ENCODE measurements at places on chromosomes 6 and 20. TPM values are rescaled to one million over a fixed set of nuclear protein-coding genes. Genes with fewer than 3 reads are reported as not detected.

DNA sequence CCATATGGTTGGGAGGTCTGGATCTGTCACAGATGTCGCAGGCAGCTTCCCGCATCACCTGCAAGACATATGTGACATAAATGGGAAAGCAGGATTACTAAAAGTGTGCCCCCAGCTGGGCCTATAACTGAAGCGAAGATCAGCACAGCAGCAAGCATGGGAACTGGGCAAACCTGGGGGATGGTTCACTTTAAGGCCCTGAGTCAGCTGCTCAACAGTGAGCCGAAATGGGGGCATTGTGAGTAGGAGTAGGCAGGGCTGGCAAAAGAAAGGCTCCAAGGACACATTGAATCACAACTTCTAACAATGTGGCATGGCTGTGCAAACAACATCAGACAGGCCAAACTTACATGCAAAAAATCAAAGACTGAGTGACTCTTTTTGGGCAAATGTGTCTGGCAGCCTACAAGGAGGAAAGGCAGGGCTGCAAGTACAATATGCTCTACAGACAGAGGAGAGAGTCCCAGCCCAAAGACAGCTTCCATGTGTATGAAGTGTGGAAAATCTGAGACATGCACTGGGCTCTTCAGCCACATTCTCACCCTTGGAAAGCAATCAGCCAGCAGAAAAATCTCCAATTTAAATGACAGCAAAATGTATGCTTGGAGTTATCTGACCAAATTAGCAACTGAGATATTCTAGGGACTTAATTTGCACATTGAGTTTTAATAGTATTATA is 531.0 kb upstream of the MMS22L start:
- H3K27ac ChIP-seq = no peak overlapping the region
- no peaks in the 10 kb centered on the region for H3K4me1 ChIP-seq
- no peak overlapping the region for H3K4me3 ChIP-seq
- H3K36me3 ChIP-seq = no peaks in the 10 kb centered on the region
- DNase-seq = no peak

Gene RWDD2A
- 4.0 TPM for total RNA-seq

- H3K36me3 ChIP-seq = no peaks in the 10 kb centered on the region
- H3K27ac ChIP-seq = no peak overlapping the region
- H3K4me3 ChIP-seq = no peak overlapping the region
- H3K27me3 ChIP-seq = no peaks in the 10 kb centered on the region
- no peak for DNase-seq
Measured at GRCh38 chr20:23509247-23509913, 18.5 kb downstream of the CST8 start.

DNA sequence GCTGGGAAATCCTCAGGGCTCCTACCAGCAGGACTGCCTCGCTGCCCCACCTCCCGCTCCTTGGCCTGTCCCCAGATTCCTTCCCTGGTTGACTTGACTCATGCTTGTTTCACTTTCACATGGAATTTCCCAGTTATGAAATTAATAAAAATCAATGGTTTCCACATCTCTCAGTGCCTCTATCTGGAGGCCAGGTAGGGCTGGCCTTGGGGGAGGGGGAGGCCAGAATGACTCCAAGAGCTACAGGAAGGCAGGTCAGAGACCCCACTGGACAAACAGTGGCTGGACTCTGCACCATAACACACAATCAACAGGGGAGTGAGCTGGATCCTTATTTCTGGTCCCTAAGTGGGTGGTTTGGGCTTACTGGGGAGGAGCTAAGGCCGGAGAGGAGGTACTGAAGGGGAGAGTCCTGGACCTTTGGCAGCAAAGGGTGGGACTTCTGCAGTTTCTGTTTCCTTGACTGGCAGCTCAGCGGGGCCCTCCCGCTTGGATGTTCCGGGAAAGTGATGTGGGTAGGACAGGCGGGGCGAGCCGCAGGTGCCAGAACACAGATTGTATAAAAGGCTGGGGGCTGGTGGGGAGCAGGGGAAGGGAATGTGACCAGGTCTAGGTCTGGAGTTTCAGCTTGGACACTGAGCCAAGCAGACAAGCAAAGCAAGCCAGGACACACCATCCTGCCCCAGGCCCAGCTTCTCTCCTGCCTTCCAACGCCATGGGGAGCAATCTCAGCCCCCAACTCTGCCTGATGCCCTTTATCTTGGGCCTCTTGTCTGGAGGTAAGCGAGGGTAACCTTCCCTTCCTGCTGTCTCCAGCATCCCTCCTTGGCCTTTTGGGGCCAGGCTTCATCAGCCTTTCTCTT is at the start of gene CFB:
TSS of gene CFB (plus strand) at position 589 of the 863 bp plus-strand sequence. CDS start at position 716, 127 bp downstream.
- peak within 1 kb of the TSS; percentile 78 for H3K27ac ChIP-seq
- H3K27me3 ChIP-seq = no peaks in the 10 kb centered on the region
- peak; percentile 20 for DNase-seq
- H3K4me3 ChIP-seq = peak within 1 kb of the TSS; percentile 29
- H3K36me3 ChIP-seq = no peaks in the 10 kb centered on the region
- H3K4me1 ChIP-seq = no peaks in the 10 kb centered on the region

Gene COL9A3
- total RNA-seq = 4.3 TPM

Gene BFSP1
- 1.3 TPM for total RNA-seq

DNA sequence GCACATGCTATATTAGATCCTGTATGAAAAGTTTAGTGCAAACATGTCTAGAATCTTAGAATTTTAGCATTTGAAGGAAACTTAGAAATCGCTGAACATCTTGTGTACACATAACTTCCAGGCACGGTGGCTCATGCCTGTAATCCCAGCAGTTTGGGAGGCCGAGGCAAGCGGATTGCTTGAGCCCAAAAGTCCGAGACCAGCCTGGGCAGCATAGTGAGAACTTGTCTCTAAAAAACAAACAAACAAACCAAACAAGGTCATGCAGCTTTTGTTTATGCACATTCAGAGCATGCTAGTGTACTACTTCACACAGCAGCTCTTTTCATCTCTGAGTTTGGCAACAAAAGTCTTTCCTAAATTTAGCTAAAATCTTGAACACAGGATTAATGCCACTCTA is 32.2 kb downstream of the CLVS2 start:
- H3K27me3 ChIP-seq = no peaks in the 10 kb centered on the region
- H3K27ac ChIP-seq = no peak overlapping the region
- no peak for DNase-seq
- H3K4me1 ChIP-seq = no peaks in the 10 kb centered on the region
- H3K36me3 ChIP-seq = no peaks in the 10 kb centered on the region
- no peak overlapping the region for H3K4me3 ChIP-seq

Gene DEFB132
- total RNA-seq = not detected

Gene SYCP2L
- 1.5 TPM for total RNA-seq

GRCh38 chr6:169844946-169845345 is 93.5 kb downstream of the ERMARD start:
- no peaks in the 10 kb centered on the region for H3K4me1 ChIP-seq
- no peaks in the 10 kb centered on the region for H3K36me3 ChIP-seq

DNA sequence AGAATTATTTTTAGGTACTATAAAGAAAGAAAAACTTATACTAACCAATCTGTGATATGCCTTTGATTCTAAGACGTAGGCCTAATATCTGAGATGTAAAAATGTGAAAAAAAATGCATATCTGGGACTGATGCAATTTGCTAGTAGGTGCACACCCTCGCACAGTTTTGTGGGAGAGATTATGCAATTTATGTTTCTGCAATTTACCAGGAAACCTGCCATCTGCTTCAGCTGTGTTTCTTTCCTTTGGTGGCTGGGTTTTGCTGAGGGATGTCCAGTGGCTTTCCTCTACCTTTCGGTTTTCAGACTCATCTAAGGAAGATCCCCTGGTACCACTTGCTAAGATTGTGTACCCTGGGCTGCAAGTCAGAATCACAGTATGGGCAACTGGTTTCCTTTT is 186.9 kb downstream of the ZFP64 start:
- no peaks in the 10 kb centered on the region for H3K27me3 ChIP-seq
- H3K4me1 ChIP-seq = no peaks in the 10 kb centered on the region
- no peak overlapping the region for H3K27ac ChIP-seq
- no peaks in the 10 kb centered on the region for H3K36me3 ChIP-seq

DNA sequence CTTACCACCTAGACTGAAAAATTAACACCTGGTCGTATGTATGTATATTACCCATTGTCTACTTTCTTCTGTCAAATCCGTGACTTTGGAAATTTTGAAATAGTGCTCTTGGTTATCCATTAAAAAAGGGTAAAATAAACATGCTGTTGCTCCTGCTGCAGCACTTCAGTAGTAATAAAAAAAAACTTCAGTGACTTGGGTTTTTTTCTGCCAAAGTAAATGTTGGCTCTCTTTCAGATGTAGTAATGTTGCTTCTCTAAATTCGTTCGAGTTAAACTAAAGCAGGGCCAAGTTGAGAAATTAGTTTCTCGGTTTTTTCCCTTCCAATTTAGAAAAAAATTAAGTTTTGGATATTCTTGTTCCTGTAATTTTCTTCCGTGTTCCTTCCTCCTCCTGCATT is 34.2 kb downstream of the JARID2 start:
- H3K4me3 ChIP-seq = no peak overlapping the region
- H3K27ac ChIP-seq = no peak overlapping the region
- H3K4me1 ChIP-seq = peaks cover 43% of the 10 kb centered on the region
- H3K36me3 ChIP-seq = no peaks in the 10 kb centered on the region
- DNase-seq = no peak
- no peaks in the 10 kb centered on the region for H3K27me3 ChIP-seq

Gene LKAAEAR1
- 0.31 TPM for total RNA-seq

Gene PI16
- 1.7 TPM for total RNA-seq

Gene LYRM4
- 21.3 TPM for total RNA-seq

Gene ELOVL5
- total RNA-seq = 42.0 TPM

Gene ZFP57
- 1.1 TPM for total RNA-seq

Gene GLYATL3
- not detected for total RNA-seq

Gene GPR63
- 0.69 TPM for total RNA-seq

Gene RBBP8NL
- 0.13 TPM for total RNA-seq

DNA sequence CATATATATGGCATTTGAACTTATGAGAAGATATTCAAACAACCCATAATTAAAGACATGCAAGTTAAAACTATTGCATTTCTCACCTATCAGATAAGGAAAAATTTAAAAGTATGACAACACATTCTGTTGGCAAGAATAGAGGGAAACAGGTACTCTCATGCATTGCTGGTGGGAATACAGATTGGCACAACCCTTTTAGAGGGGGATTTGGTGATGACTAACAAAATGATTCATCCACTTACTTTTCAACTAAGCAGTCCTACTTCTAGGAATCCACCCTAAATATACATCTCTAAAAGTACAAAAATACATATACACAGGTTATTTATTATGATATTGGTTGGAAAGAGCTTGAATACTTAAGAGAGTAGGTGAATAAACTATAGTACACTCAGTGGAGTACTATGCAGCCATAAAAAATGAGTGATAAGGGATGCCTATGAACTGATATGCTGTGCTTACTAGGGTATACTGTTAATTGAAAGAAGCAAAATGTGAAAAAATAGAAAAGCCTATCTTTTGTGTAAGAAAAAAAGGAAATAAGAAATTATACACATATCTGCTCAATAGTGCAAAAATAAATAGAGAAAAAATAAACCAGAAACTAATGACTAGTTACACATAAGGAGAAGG is 42.2 kb downstream of the ADAT2 start:
- H3K27me3 ChIP-seq = no peaks in the 10 kb centered on the region
- no peak for DNase-seq
- H3K4me1 ChIP-seq = no peaks in the 10 kb centered on the region
- no peaks in the 10 kb centered on the region for H3K36me3 ChIP-seq

Gene ZSCAN31
- total RNA-seq = 6.3 TPM

DNA sequence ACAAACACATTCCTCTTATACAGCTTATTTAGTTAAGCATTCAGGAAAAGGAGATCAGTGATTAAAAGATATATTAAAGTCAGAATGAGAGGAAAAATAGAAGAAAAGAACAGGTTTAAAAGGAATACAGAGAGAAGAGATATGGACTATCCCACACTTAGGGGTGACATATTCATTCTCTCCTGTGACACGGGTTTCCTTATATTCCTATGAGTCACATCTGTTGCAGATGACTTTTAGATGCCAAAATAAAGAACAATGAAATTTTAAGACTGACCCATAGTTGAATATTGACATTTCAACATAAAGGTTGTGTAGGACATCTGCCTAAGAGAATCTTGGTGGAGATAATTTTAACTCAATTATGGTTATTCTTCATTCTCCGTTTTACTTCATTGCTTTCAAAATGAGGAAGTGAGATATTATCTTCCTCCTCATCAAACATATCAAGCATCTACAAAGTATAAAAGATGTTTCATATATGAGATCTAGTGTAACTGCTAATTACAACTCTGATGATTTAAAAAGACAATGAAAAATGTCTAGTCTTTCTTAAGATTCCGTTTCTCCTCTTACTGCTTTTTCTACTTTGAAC is 1336.7 kb upstream of the CITED2 start:
- no peaks in the 10 kb centered on the region for H3K27me3 ChIP-seq
- no peak for DNase-seq
- H3K4me3 ChIP-seq = no peak overlapping the region
- H3K36me3 ChIP-seq = no peaks in the 10 kb centered on the region

Gene SIRPB2
- 8.2 TPM for total RNA-seq

DNA sequence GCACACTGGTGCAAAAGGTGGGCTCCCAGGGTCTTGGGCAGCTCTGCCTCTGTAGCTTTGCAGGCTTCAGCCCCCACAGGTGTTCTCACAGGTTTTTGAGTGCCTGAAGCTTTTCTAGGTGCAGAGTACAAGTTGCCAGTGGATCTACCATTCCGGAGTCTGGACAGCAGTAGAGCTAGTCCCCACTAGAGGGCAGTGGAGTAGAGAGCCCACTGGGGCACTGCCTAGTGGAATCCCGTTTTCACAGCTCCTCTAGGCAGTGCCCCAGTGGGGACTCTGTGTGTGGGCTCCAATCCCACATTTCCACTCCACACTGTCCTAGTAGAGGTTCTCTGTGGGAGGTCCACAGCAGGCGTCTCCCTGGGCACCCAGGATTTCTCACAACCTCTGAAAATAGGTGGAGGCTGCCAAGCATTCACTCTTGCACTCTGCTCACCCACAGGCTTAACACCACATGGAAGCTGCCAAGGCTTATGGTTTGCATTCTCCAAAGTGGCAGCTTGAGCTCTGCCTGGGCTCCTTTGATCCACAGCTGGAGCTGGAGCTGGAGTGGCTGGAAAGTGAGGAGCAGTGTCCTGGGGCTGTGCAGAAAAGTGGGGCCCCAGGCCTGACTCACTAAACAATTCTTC is 86.3 kb upstream of the PROKR2 start:
- no peaks in the 10 kb centered on the region for H3K4me1 ChIP-seq
- no peak overlapping the region for H3K27ac ChIP-seq
- H3K36me3 ChIP-seq = no peaks in the 10 kb centered on the region
- H3K27me3 ChIP-seq = no peaks in the 10 kb centered on the region
- DNase-seq = no peak

Gene TBXT
- total RNA-seq = not detected

- no peaks in the 10 kb centered on the region for H3K27me3 ChIP-seq
- H3K4me3 ChIP-seq = no peak overlapping the region
- H3K36me3 ChIP-seq = no peaks in the 10 kb centered on the region
- no peak overlapping the region for H3K27ac ChIP-seq
- H3K4me1 ChIP-seq = no peaks in the 10 kb centered on the region
- DNase-seq = no peak
Measured at GRCh38 chr6:159067334-159067733, 22.5 kb upstream of the TAGAP start.

- peaks cover 21% of the 10 kb centered on the region for H3K36me3 ChIP-seq
- H3K27me3 ChIP-seq = no peaks in the 10 kb centered on the region
- peak; percentile 83 for DNase-seq
- peak within 1 kb of the TSS; percentile 76 for H3K4me3 ChIP-seq
- H3K27ac ChIP-seq = no peak within 1 kb of the TSS
Measured at GRCh38 chr20:44909872-44910689, at the start of gene PABPC1L. PABPC1L (plus strand) TSS chr20:44910060; CDS start chr20:44910144, 84 bp downstream.
